Tibial nerve (tissue), 4 donors: ENCODE measurements at places on chromosomes 7 and 10. TPM values are rescaled to one million over a fixed set of nuclear protein-coding genes. Genes with fewer than 3 reads are reported as not detected.

GRCh38 chr7:16592395-16592794, 53.2 kb downstream of the ANKMY2 start:
- no peak for DNase-seq

- DNase-seq = no peak
Observed at GRCh38 chr7:47550788-47551470, 31.0 kb downstream of the TNS3 start.

The CXCL12 gene
- 119 TPM for total RNA-seq

DNA sequence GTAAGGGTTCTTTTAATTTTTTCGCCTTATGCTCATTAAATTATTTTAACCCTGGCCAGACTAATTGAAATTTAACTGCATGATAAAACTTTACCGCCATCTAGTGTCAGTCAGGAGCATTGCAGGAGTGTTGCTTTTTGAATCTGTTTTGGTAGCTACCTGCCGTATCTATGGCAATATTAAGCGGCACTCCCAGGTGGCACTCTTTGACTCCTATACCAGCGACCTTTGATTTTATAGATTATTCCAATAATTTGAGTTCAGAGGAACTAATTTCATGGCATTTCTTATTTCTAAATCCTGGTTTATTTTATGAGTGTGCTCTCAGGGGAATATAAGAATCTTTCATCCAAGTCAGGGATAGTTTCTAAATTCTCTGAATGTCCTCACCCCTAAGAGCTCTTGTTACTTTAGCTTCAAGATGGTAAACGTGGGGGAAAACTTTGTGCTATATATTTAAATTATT, 198.9 kb downstream of the REEP3 start:
- DNase-seq = peak; percentile 79

- no peak for DNase-seq
Observed at GRCh38 chr10:113241599-113242360, 291.7 kb downstream of the TCF7L2 start.
